ENCODE measurements at places on chromosomes 5 and 9.
A peak's percentile ranks its signal among the peaks of the same experiment; 100 is the strongest.

- DNase-seq = no peak
These were observed 78.5 kb downstream of the SH3TC2 start for GRCh38 chr5:148984345-148984744.

GRCh38 chr5:61586096-61587084 lies 254.3 kb downstream of the ZSWIM6 start:
- DNase-seq = no peak

DNA sequence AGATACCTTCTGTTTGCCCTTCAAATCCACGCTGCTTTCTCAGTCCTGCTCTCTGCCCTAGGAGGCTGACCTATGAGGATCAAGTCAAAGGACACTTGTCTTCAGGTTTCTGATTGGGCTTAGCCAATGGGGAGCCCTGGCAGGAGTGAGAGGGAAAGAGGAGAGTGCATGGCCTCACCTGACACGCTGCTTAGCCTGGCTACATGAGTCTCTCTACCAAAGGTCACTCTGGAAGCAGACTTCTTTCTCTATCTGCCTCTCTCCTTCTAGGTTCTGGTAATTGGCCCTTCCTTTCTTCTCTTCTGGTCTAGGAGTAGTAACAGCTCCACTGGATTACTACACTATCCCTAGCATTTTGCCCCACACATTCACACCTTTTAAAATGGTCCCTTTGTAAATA lies 13.1 kb downstream of the ARSB start:
- DNase-seq = no peak

- no peak for DNase-seq
These were observed 152.5 kb downstream of the MUSK start for GRCh38 chr9:110821064-110821463.

DNA sequence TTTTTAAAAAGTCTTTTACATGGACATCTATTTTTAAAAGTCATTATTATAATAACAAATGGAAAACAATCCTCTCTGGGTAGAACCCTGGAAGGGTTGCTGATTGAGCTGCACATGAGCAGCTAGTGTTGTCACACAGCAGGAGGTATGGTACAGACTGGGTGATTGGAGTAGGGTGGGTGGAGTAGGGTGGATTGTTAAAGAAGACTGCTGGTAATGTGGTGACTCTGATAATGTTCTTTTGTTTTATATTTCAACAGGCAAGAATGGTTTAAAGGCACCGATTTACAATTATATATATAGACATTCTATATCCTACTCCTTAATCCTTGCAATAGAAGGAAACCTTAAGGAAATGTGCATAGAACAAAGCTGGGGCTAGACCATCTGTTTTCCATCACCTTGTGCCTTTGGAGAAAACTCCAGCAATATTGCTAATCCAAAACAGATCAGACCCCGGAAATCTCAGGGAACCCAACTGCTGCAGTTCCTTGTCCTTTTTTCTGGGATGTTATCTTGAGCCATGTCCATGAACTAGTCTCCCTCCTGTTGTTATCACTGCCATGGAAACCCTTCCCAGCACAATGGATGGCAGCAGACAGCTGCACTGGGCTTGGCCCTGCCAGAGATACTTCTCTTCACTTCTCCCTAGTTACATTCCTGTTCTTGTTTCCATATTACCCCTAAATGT lies 129.7 kb downstream of the YIPF5 start:
- DNase-seq = no peak

GRCh38 chr9:115395511-115396021 lies 277.6 kb upstream of the TNC start:
- no peak for DNase-seq

DNA sequence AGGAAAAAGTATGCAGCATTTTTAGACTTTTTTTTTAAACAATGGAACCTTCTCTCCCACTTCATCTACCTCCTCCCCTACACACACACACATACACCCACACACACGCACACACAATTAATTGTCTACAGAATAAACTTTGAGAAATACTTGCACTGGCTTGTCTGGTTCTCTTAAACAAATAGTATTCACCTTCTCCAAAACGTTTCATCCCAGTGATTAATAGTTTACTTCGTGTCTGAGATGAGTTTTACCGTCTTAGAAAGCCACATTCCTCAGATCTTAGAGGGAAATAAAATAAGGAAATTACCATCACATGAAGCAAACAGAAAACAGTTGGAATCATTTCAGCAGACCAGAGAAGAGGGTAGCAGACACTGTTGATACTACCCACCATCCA lies 570.6 kb upstream of the CLINT1 start:
- no peak for DNase-seq

DNA sequence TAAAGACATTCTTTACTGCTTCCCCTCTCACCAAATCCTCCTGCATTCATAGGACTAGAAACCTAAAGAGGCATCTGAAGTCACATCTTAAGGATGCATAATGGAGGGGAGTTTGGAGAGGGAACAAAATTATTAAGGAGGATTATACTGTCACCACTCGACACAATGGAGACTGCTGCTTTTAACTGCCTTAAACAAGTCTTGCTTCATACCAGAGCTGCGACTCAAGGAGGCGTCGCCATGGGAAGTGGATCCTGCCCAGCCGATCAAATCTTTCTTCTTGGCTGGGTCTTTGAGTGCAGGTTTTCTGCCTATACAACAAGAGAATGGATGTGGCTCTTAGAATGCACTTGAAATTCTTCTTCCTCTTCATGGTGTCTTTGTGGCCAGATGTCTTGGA lies 66.7 kb upstream of the FOXE1 start:
- DNase-seq = no peak

DNA sequence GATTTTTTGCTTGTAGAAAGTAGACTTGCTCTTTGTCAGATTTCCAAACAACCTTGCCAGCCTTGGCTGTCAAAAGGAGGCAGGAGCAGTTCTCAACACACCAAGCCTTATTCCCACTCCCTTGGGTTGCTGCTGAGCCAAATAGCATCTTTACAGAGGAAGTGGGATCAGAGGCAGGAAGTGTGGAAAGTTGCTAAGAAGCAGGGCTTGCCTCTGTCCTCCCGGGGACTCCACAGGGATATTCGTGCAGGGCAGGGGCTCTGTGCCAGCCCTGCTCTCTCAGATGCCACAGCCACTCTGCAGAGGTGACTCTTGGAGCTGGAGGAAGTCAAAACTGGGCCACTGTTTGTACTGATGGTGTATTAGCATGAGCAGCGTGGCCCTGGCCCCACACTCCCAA lies 24.3 kb downstream of the PTPDC1 start:
- DNase-seq = no peak

DNA sequence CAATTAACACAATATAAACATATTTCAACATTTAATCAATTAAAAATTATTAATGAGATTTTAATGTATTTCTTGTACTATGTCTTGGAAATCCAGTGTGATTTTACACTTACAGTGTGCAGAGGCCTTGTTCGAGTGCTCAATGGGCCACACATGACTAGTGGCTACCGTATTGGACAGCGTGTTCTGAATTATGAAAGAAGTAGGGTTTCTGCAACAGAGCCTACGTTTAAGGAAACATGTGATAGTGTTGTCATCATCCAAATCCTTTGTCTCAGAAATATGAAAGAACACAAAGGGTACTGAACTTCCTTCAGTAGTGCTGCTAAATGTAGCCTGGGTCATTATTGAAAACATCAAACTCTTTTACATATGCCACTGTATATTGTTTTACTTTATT lies 29.5 kb downstream of the NPR3 start:
- no peak for DNase-seq

- DNase-seq = no peak
These were observed 87.6 kb upstream of the RPS23 start for GRCh38 chr5:82365744-82366228.

- DNase-seq = peak; percentile 33
These were observed 102.5 kb upstream of the PANK3 start for GRCh38 chr5:168681556-168682183.

GRCh38 chr5:74421377-74421776 lies 219.2 kb downstream of the ENC1 start:
- no peak for DNase-seq

GRCh38 chr5:143055596-143056338 lies 285.6 kb downstream of the ARHGAP26 start:
- no peak for DNase-seq

GRCh38 chr5:152140347-152140746 lies 215.7 kb upstream of the GLRA1 start:
- no peak for DNase-seq

DNA sequence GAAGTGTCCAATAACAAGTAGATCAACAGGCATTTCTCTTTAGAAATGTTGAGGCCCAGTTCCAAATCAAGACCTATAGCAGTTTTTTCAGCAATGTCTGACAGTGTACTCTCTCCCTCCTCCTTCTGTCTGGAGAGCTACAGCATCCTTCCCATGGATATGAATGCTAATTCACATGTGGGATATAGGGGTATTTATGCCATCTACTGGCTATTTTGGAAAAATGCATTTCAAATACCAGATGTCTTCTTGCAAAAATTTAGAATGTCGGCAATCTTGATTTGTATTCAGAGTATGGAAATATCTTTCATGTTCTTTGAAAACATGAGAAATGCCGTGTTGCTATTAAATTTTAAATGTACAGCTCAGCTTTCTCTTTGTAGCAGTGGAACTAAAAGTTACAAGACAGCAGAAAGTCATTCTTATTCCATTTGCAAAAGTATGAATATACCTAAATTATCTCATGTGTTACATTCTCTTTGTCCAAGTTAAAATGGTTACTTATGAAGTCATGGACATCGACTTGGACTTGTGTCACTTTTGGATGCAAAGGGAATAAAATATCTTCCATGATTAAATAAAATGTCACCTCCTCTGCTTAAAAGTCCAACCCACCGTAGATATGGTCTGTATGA lies 647.8 kb downstream of the TAF11L14 start:
- peak; percentile 48 for DNase-seq

- no peak for DNase-seq
These were observed 124.0 kb downstream of the EFNA5 start for GRCh38 chr5:107546719-107547118.

DNA sequence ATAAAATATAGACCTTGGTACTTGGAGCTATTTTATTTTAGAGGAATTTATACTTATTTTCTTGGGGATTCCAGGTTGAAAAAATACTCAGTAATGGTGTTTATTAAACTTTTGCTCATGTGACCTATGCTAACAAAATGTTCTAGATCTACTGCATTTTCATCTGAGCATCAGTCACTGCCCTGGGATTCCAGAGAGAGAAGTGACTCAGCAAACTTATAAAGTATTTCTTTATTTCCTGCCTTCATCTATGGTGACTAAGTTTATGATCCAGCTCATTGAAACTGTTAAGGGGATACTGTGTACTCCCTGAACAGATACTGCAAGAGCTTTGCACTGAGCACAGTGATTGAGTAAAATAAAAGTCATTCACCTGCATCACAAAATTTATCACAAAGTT lies 298.5 kb upstream of the CDH18 start:
- DNase-seq = peak; percentile 44

DNA sequence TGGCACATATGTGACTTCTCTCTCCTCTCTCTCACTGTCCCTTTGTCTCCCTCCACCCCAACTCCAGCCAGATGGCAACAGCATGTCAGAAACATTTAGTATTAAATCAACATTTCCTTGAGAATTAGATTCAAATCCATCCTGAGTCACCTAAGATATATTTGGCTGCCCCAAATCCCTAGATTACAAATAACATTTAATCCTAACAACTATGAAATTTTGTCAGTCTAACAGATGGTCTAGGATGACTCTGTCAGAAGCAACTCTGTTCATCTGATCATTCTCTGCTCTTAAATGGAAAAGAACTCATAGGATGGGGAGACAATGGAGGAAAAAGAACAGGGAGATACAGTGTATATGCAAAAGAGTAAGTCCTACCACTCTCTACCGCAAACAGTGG lies 201.2 kb downstream of the TSSK1B start:
- no peak for DNase-seq

DNA sequence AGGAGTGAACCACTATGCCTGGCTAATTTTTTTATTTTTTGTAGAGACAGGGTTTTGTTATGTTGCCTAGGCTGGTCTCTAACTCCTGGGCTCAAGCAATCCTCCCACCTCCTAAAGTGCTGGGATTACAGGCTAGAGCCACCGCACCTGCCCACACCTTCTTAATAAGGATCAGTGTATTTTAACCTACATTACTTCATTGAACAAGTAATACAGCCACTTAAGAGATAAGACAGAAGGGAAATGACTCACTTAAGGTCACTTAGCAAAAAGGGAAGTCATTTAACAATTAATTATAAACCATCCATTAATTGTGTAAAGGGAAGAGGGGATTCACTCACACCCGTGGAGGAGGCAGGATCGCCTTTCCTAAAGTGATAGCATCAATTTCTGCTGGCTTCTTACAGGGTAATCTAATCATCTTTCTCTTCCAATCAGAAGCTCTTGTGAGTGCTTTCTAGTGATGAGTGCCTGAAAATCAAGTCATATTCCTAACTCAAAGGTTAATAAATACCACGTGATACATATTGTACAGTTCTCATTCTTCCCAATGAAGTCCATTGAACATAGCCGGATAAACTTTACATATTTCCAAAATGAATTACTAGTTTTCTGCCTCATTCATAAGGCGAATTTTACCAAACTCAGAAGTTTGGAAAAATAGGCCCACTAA lies 3.5 kb downstream of the FBXW11 start:
- no peak for DNase-seq

GRCh38 chr9:100591639-100592412 lies 13.9 kb downstream of the CAVIN4 start:
- no peak for DNase-seq

DNA sequence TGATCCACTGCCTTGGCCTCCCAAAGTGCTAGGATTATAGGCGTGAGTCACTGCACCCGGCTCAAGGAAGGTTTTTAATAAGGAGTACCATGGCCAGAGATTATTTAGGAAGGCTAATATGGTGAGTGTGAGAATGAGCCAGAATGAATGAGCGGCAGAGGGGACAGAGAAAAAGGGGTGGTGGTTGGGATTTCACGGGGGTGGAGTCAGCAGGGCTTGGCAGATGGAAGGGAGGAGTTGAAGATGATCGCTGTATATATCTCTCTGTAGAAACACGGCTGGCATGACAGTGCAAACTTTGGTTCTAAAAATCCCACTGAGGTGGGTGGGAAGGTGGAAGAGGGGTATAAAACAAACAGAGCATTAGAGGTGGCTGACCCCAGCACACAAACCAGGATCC lies 176.7 kb upstream of the TBC1D2 start:
- no peak for DNase-seq

- DNase-seq = no peak
These were observed 95.8 kb upstream of the TBCA start for GRCh38 chr5:77871946-77872345.

DNA sequence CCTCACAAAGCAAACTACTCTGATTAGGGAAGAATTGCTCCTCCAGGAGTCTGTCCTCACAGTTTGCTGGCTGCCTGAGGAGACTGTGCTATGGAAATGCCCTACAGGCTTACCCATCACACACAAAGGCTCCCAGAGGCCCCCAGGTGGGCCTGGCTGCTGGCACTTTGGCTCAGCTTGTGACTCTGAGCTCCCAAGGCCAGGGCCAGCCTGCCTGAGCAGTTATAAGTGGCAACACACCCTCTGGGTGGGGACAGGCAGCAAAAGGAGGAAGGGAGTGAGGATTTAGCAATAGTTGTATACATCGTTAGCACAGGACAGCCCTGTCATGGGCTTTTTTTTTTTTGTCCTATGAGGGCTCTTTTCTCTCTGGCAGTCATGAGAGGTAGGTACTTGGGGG lies 103.5 kb downstream of the DAPK1 start:
- no peak for DNase-seq
